A172 (cell line): ENCODE measurements at places on chromosomes 13 and 19.
A peak's percentile ranks its signal among the peaks of the same experiment; 100 is the strongest.

DNA sequence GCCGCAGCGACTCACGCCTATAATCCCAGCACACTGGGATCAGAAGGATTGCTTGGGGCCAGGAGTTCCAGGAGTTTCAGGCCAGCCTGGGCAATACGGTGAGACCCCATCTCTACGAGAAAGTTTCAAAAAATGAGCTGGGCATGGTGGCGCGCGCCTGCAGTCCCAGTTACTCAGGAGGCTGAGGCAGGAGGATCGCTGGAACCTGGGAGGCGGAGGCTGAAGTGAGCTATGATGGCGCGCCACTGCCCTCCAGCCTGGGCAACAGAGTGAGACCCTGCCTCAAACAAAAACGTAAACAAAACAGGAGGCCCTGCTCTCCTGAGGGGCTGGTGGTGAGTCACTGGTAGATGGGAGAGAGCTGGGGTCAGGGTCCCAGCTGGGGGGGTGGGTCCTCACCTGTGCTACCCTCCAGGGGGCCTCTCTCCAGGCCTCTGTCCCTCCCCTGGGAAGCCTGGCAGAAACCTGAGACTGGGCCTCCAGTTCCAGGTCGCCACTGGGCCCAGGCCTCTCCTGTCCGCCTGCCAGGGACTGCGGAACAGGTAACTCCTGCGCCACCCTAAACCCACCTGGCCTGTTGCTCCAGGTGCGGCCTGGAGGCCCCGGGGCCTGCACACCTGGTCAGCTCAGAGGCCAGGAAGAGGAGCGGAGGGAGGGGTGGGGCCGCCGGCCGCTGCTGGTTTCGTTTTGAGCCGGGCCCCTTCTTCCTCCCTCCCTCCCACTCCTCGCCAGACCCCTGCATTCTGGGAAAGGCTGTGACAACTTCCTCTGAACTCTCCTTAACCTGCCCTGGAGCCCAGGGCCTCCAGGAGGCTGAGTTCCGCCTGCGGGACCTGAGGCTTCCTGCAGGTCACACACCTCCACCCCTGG is 17.2 kb upstream of the ZBTB7A start:
- DNase-seq: no peak

DNA sequence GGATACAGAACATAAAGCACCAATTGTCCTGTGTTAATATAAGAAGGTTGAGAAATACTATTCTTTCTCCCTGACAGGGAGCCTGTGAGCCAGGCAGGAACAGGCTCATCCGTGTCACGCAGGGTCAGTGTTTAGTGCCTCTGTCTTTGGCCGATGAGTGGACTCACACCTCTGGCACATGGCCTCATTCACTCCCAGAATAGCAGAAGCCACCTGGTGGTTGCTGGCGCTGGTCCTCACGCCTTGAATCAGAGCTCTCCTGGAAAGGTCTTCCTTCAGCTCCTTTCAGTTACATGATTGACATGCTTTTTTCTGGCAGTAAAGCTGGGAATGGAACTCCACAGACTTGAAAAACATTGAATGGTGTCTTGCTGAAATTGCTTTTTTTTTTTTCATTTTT is 28.1 kb upstream of the SIAH3 start:
- peak; percentile 13 for DNase-seq

GRCh38 chr13:31067416-31068118 is 94.1 kb downstream of the HSPH1 start:
- peak; percentile 64 for DNase-seq

DNA sequence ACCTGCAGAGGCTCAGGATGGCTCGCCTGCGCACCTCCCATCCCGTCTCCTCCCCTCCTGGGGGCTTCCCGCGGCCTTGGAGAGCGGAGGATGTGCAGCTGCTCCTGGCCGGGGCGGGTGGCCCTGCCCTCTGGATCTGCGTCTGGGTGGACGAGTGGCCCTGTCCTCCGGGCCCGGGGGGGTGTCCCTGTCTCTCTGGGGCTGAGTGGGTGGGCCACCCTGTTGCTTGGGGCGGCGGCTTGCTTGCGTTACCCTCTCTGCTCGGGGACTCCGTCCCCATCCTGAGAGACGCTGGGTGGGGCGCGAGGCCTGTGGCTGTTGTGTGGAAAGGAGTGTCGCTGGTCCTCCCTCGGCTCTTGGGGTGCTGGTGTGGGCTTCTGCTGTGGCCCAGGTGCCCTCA is 34.6 kb downstream of the DOT1L start:
- no peak for DNase-seq

GRCh38 chr13:114107686-114108081 is 24.7 kb downstream of the RASA3 start:
- DNase-seq: no peak

DNA sequence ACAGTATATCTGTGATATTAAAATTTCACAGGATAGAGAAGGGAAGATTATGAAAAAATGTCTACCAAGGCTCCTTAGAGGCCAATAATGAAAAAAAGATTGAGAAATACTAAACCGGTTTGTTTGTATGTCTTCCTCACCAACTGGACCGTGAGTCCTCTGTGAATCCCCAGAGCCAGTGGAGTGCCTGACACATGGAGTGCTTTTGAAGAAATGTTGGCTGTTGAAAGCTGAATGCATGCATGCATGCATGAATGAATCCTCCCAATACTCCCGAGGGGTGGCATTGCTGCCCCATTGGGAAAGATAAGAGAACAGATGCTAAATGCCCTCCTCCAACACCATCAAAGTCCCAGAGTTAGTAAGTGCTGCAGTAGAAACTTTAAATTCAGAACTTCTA is 152.7 kb upstream of the SERP2 start:
- DNase-seq: no peak

DNA sequence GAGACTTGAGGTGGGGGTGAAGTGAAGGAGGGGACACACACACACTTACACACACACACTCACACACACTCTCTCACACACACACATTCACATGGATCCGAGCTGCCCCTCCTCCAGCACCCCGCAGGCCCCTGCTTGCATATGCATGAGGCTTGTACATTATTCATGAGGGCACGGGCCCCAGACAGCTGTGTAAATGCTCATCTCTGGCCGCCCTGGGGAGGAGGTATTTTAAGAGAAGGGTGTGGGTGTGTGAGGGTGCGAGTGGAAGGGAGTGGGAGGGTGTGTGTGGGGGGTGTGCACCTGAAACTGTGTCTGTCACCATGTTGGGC is 2.4 kb downstream of the NCAN start:
- no peak for DNase-seq

GRCh38 chr13:40563350-40564125 is 102.9 kb downstream of the FOXO1 start:
- DNase-seq: no peak

- DNase-seq: no peak
Observed at GRCh38 chr13:32903720-32904119, 112.5 kb upstream of the KL start.

DNA sequence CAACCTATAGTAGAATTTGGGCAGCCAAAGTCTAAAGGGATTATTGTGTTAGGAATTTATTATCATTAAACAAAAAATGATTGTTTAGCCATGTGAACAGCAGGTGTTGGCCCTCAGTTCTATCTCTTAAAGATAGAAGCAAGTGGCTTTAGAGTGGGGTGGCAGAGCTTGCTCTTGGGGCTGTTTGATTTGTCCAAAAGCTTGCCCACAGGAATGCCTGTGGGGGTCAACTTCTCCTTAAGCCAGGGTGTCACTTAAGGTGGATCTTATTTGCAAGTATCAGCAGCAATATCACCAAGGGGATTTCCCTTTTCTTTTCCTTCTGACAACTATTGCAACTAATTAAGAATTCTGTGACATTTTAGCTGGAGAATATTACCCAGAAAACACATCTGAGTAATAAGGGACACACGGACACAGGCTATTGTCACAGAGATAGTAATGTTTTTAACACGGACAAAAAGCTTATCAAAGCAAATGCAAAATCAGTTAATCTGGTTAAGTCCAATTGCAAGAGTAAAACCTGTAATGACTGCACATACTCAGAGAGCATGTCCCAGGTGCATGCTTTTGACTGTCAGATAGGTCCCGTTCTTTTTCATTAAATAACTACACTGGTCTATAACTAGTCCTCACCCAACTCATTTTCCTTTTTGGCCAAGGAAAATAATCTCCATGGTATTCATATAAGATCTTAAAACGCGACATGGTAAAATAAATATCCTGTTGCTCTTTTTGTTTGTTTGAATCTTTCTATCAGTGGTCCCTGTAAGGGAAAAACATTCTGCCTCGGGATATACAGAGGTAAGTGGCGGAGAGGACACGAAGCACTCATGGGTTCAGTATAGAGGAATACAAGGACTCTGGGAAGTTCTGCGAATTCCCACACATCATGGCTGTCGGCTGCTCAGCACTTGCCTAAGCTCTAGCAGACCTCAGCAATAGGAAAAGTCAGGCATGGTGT is 172.1 kb upstream of the RFC3 start:
- no peak for DNase-seq

DNA sequence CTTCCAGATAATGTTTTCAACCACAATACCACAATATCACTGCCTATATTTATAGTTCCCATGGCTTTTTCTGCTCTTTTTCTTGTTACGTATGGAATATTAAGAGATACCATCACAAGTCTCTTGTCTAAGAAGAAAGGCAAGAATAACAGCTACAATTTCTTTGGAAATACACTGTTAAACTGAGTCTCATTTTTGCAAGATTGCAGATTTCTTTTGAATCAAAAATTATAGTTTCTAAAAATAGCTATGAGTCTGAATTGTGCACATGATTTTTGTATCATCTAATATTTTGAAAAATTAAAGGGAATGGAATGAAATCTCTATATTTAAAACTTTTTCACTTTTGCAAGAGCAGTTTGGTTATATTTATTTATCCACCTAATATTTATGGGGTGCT is 1120.8 kb downstream of the EFNB2 start:
- DNase-seq: no peak

GRCh38 chr19:17450264-17451075 is 2.0 kb upstream of the TMEM221 start:
- DNase-seq: peak; percentile 55

- DNase-seq: peak; percentile 48
Observed at GRCh38 chr19:45798995-45799517, 6.4 kb upstream of the DMWD start.

DNA sequence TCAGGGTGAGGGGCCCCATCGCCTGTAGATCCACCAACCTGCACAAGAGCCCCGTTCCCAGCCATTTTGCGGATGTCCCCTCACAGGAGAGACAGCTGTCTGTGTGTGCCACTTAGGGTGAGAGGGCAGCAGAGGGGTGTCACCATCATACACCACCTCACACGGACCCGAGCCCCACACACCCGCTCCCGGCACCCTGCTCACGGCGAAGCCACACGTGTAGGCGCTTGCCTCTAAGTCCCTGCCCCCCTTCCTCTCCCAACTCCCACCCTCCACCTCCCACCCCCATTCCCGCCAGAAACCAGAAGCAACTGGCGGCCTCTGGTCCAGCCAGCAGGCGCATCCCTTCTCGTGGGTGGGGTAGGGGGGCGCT is 4.0 kb upstream of the DPF1 start:
- no peak for DNase-seq

DNA sequence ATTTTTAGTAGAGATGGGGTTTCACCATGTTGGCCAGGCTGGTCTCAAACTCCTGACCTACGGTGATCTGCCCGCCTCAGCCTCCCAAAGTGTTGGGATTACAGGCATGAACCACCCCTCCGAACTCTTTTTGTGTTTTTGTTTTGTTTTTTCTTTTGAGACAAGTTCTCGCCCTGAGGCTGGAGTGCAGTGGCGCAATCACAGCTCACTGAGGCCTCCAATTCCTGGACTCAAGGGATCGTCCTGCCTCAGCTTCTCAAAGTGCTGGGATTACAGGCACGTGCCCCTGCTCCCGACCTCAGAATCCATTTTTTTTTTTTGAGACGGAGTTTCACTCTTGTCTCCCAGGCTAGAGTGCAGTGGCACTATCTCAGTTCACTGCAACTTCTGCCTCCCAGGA is 11.4 kb downstream of the SIX5 start:
- no peak for DNase-seq

GRCh38 chr19:41566001-41566400 is 10.0 kb upstream of the CEACAM21 start:
- no peak for DNase-seq

DNA sequence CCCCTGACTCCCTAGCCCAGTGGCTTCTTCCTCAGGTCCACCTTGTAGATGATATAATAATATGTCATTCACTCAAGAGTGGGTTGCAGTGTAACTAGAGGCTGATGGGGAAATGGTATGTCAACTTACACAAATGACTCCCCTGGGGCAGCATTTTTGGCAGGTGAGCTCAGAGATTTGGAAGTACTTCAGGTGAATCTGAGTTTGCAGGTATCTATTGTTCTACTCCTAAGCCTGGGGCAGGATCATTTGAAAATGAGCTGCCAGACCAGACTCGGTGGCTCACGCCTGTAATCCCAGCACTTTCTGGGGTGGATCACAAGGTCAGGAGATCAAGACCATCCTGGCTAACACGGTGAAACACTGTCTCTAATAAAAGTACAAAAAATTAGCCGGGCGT is 11.6 kb upstream of the CNMD start:
- no peak for DNase-seq

DNA sequence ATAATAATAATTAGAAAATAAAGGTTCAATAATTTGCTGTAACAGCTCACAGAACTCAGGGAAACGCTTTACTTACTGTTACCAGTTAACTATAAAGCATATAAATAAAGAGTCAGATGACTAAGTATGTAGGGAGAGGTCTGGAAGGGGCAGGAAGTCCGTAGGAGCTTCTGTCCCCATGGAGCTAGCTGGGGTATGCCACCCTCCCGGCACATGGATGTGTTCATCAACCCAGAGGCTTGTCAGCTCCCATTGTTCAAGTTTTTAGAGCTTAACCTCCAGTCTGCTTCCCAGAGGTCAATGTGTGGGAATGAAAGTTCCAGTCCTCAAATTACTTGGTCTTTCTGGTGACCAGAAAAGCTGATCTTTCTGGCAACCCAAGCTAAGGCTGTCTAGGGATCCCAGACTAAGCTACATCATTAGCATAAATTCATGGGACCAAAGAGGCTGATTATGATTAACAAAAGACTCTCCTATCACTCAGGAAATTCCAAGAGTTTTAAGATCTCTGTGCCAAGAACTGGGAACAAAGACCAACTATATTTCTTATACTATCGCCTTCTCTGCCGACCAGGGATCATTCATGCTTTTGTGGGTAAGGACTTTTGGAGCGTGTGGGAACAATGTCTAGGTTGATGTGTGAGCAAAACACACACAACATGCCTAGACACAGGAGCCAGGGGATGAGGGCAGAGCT is 31.7 kb upstream of the ZNF507 start:
- no peak for DNase-seq

DNA sequence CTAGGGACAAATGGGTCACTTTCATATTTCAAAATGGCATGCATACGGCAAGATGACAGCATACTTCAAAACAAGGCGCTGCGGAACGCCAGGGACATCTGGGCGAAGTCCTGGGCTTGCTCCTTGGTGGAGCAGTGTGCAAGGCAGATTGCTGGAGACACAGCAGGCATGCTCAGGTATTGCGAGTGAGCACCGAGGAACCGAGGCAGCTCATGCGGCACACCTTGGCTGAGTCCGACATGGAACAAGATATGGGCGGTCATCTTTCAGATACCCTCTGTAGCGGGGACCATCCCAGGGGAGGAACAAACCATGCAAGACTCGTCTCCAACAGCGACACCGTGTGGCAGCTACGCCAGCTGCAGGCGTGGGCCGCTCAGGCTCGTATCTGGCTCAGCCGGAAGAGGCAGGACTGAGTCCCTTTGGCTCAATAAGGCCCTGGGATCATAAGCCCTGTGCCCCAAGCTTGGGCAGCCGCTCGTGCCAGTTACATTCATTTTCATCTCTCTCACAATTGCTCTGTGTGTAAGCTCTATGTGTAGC is 112.4 kb downstream of the NUFIP1 start:
- no peak for DNase-seq

- DNase-seq: no peak
Observed at GRCh38 chr13:53821632-53822031, 793.0 kb downstream of the OLFM4 start.
